ENCODE measurements at places on chromosomes 3 and 15. TPM values are rescaled to one million over a fixed set of nuclear protein-coding genes. Genes with fewer than 3 reads are reported as not detected.

DNA sequence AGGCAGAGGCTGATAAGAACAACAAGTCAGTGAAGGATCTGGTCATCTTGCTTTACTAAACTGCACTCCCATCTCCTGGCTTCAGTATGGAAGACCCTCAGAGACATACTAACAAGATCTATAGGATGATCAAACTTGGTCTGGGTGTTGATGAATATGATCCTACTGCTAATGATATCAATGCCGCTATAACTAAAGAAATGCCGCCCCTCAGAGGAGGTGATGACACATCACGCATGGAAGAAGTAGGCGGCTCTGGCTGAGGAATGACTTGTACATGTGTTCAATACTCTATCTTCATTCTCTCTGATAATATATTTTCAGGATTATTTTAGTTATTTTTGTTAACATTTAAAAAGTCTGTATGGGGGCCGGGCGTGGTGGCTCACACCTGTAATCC, 17.5 kb upstream of the EIF2B5 start:
- no peak for DNase-seq

- no peak for DNase-seq
Observed at GRCh38 chr15:67013696-67014095, 51.7 kb upstream of the SMAD3 start.

- DNase-seq: no peak
Observed at GRCh38 chr3:29644261-29644660, 363.4 kb downstream of the RBMS3 start.

SERPINI2 gene
- 0.27 TPM for total RNA-seq

Data from HCT116 (cell line).